ENCODE measurements at places on chromosomes 11 and 22.

GRCh38 chr22:25760848-25761595 is 19.0 kb downstream of the MYO18B start:
- DNase-seq: no peak

DNA sequence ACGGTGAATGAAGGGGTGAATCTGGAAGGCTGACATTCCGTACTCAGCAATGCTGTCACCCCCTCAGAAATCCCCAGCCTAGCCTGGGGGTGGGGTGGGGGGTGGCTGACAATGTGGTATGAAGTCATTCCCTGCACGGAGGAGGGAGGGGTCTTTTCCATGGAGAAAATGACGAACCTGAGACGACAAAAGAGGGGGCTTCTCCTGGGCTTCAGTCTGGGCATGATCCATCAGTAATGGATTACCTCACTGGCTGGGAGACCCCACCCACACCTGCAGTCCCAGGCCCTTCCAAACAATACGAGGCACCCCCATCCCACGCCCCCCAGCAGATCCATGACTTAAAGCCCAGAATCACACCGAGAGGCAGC is 1.0 kb downstream of the KIAA0930 start:
- DNase-seq: no peak

GRCh38 chr11:118283037-118283636 is 19.0 kb upstream of the MPZL2 start:
- DNase-seq: no peak

- no peak for DNase-seq
Observed at GRCh38 chr11:64608636-64609035, 17.6 kb downstream of the SLC22A12 start.

- no peak for DNase-seq
Observed at GRCh38 chr11:38304926-38305325, 1706.9 kb upstream of the RAG2 start.

- peak; percentile 77 for DNase-seq
Observed at GRCh38 chr11:20056950-20057943, 103.0 kb downstream of the DBX1 start.

DNA sequence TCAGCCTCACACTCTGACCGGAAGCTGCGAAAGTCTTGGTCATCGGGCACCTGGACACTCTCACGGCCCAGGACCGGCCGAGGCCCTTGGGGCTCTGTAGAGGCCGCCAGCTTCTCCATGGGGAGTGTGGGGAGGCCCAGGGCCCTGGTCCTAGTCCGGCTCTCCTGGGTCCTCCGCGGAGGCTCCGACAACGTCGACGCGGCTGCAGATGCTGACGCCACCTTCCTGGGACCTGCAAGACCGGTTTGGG is 12.9 kb downstream of the STARD10 start:
- no peak for DNase-seq

DNA sequence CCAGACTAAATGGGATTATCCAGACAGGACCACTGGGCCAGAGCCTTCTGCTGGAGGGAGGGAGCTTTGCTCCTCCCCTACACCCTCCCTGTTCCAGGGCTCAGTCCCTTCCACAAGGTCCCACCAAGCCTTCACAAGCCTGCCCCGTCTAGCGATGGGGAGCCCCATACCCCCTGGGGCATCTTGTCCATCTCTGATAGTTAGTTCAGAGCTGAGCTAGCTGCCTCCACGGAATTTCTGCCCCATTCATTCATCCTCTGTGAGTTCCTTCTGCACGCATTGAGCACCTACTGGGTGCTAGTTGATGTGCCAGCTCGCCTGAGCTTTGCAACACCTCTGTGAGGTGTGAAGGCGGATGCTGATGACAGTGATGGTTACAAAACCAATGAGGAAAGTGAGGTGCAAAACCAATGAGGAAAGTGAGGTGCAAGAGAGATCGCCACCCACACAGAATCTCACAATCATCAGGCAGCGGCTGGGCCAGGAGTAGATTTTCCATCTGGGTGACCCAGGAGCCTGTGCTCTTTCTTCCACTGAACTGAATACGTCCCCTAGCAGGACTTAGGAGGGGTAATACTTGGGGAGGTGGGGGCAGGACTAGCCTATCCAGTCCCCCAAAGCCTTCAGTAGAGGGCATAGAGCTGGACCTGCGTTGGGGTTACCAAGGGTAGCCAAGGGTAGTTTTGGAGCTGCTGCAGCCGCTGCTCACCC is 21.5 kb upstream of the CBX7 start:
- DNase-seq: no peak

GRCh38 chr11:650482-650881 is 13.4 kb downstream of the DRD4 start:
- peak; percentile 21 for DNase-seq

DNA sequence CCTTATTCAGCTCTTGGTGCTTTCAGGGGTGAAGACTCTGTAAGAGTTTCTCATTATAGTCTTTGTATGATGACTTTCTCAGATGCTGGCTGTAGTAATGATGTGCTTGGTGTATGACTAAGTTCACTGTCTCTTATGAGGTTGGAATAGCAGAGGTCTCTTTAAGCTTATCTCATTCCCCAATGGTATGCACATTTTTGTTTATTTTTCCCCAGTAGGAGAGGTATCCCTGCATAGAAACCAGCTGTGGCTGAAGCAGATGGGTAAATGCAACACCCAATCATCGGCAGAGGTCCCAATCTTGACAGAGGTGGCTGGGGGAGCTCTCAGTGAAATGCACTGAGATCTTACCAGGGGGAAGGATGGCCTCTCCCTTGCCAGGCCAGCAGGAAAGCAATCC is 34.6 kb downstream of the BBOX1 start:
- peak; percentile 54 for DNase-seq

GRCh38 chr11:120399307-120399706 is 63.1 kb downstream of the ARHGEF12 start:
- no peak for DNase-seq

DNA sequence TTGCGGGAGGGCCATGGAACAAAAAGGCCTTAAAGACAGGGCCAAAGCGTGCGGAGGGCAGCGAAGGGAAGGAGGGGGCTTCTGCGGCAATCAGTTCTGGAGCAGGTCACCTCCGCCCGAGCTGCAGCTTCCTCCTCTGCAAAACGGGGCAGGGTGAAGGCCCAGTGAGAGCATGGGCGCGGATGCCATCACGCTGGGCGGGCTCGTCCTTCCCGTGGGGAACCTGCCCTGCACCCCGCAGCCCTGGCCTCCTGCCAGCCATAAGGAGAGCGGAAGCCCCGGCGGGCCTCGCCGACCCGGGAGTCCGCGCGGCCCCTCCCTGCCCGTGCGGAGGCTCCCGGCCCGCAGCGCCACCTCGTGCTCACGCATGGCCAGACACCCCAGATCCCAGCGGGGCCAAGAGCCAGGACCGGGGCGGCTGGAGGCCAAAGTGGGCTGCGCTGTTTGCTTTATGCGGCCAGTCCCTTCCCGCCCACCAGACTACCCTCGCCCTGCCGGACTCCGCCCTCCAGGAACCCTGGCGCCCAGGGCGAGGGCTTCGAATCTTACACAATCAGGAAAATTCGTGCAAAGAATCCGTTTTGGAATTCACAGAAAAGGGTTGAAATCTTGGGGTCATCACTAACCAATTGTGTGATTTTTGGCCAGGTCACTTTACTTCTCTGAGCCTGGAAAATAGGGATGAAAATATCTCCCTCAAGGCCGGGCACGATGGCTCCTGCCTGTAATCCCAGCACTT is 16.1 kb downstream of the TSKU start:
- DNase-seq: peak; percentile 71

- DNase-seq: no peak
Observed at GRCh38 chr11:1740786-1741530, 9.4 kb downstream of the IFITM10 start.

- no peak for DNase-seq
Observed at GRCh38 chr11:46370253-46370652, 11.2 kb upstream of the MDK start.

- no peak for DNase-seq
Observed at GRCh38 chr22:36868546-36869181, 7.9 kb downstream of the NCF4 start.

DNA sequence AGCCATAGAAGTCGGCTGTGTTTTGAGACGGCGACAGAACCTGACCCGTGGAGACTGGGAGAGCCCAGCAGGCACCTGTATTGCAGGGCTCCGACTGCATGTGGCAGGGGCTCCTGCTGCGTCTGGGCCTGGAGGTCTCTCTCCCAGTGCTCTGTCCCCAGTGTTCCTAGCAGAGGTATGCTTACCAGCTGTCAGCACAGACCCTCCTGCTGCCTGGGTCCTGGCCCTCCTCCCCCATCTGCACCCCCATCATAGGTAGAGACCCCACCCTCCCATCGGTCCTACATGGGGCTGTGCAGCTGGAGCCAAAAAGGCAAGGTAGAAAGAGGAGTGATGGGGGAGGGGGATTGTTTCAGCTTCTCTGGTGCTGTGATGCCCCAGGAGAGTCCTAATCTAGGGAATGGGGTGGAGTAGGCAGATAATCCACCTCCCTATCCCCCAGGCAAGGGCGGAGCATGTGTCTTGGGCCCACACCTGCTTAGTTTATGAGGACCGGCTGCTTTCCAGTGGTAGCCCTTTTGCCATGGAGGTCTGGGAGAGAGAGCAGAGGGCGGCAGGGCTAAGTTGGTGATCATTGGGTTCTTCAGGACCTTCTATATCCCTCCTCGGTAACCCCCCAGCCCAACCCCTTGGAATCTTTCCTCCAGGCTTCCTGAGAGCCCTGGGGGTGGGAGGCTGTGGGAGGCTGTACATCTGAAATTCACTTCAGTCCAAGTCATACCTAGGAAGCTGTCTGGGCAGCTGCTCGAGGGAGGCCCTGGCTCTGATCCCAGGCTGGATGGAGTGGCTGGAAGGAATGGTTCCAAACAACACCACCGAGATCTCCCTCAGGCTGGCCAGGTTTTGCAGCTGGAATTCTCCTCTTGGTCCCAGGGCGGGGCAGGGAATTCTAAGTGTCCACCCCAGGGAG is 5.3 kb downstream of the SLC7A4 start:
- peak; percentile 56 for DNase-seq

- DNase-seq: no peak
Observed at GRCh38 chr11:202490-202889, 4.7 kb downstream of the BET1L start.

GRCh38 chr22:29733362-29734201 is 13.8 kb downstream of the CABP7 start:
- DNase-seq: no peak

GRCh38 chr11:65107078-65107477 is 4.6 kb upstream of the TM7SF2 start:
- no peak for DNase-seq

GRCh38 chr11:8768625-8769333 is 86.2 kb downstream of the RPL27A start:
- DNase-seq: peak; percentile 95

GRCh38 chr11:107590460-107591377 is at the start of gene ELMOD1:
Gene ELMOD1, plus strand, starts transcription at chr11:107591147. Its CDS starts 27,043 bp downstream, at chr11:107618190.
- peak; percentile 53 for DNase-seq

DNA sequence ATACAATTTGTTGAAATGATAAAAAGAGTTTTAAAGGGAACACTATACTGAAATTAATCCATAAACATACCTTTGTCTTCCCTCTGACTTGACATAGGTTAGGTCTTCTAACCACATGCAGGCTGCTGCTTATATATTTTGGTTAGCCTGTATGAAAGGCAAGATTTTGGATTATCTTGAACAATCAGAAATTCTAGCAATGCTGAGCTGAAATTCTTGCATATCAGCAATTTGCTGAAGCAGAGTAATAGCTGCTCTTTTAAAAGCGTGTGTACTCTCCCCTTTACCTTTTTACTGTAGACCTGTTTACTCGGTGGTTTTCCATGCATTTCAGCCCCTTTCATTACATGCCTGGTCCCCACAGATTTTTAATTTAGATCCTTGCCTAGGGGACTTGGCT is 34.0 kb downstream of the CWC15 start:
- DNase-seq: no peak

- no peak for DNase-seq
Observed at GRCh38 chr11:124339396-124340141, 19.6 kb upstream of the OR8D2 start.

GRCh38 chr11:19160847-19161246 is 40.9 kb downstream of the CSRP3 start:
- no peak for DNase-seq

DNA sequence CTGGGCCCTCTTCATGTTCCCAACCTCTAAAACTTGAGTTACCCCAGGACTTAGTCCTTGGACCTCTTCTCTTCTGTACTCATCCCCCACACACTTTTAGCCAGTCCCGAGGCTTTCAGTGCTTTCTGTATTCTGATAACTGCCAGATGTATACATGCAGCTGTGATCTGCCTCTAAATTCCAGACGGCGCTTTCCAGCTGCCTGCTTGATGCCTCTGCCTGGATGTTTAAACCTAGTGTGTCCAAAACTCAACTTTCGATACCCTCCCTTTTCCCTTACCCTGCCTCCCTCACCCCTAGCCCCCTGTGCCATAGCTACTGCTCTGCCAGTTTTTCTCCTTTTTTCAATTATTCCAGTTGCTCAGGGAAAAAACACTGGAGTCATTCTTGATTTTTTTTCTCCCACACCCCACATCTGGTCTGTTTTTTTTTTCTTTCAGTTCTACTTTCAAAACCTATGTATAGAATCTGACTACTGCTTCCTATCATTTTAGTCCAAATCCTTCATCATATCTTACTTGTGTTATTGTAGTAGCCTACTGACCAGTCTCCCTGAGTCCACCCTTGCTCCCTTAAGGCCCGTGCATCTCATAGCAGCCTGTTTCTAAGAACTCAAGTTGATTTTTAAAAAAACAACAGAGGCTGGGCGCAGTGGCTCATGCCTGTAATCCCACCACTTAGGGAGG is 32.9 kb upstream of the TECTA start:
- no peak for DNase-seq

- no peak for DNase-seq
Observed at GRCh38 chr11:27178859-27179258, 138.2 kb downstream of the BBOX1 start.

GRCh38 chr11:68579455-68579854 is 104.9 kb upstream of the GAL start:
- no peak for DNase-seq

GRCh38 chr11:123035831-123036230 is 26.1 kb downstream of the HSPA8 start:
- DNase-seq: no peak

DNA sequence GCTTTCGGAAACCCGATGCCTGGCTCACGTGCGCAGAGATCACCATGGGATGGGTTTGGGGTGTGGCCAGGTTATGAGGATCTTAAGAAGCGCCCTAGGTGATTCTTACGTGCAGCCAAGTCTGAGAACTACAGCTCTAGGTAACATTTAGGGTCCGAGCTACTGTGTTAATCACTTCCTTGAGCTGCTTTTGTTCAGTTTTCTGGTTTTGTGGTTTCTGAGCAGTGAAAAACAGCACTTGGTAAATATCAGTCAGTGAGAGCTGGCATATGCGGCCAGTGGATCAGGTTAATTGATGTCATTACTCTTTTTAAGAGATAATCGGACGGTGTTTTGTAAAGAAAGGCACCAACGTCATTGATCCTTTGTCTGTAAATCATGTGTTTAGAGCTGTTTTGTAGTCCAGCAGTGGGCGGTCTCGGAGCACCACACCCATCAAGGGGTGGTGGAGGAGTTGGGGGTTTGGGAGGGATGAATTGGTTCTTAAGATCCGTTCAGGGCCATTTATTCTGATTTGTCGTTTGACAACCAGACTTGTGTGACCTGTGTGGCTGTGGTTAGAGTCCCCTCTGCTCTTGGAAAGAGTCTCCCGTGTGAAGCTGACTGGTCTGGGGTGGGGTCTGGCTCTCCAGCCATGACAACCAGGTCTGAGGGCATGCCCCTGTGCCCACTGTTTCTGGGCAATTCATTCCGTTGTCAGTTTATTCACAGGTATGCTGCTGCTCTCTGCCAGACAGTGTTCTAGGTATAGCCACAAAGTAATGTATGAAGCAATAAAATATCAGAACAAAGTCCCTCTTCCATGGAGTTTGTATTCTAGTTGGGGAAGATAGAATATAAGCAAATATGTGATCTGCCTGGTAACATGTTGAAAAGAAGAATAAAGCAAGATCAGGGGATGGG is 61.9 kb upstream of the SORL1-AS1 start:
- no peak for DNase-seq

GRCh38 chr22:48939441-48940265 is 888.0 kb downstream of the BRD1 start:
- DNase-seq: no peak

All from fibroblast of skin of scalp (primary cell).